ENCODE measurements at places on chromosomes 16 and 17.

DNA sequence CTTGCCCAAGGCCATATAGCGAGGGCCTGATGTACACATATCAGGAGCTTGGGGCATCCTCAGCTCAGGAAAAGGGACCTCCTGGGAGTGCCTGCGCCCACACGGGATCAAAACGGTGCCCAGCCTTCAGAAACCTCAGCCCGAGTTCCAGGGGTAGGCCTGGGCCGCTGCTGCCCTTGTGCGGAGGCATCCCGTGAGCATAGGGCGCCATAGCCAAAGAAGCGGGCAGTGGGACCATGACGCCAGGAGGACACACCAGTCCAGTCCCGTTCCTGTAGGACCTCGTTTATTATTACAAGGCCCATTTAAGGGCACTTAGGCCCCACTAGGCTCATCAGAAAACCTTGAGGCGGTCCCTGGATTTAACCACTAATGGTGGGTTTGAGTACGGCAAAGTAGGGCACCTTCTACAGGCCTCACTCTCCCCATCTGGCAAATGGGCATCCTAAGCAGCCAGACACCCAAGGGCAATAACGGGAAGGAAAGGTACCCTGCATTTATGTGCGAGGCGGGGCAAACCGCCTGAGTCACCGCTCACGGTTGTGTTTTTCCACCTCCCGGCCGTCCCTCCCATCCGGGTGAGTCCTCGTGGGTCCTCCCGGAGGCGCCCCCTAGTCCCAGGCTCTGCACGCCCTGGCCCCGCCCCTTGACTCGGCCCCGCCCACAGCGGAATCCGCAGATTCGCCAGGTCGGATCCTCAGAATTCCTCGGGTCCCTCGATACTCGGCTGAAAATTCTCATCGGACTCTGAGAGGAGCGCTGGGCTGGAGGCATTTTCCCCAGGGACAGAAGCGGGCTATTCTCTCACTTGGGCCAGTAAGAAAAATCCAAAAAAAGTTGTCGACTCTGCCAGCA, 726 bp upstream of the SETD1A start:
- peak; percentile 93 for DNase-seq

GRCh38 chr17:3167574-3167973, 29.7 kb upstream of the OR1A2 start:
- no peak for DNase-seq

DNA sequence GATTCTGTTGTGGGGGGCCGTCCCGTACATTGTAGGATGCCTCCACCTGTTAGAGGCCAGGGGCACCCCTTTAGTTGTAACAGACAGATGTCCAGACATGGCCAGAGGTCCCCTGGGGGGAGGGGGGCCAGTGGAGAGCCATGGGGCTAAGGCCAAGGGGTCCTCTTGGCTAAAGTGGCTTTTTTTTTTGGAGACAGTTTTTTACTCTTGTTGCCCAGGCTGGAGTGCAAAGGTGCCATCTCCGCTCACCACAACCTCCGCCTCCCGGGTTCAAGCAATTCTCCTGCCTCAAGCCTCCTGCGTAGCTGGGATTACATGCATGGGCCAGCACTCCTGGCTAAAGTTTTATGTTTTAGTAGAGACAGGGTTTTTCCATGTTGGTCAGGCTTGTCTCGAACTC, 229.0 kb downstream of the CPPED1 start:
- no peak for DNase-seq

DNA sequence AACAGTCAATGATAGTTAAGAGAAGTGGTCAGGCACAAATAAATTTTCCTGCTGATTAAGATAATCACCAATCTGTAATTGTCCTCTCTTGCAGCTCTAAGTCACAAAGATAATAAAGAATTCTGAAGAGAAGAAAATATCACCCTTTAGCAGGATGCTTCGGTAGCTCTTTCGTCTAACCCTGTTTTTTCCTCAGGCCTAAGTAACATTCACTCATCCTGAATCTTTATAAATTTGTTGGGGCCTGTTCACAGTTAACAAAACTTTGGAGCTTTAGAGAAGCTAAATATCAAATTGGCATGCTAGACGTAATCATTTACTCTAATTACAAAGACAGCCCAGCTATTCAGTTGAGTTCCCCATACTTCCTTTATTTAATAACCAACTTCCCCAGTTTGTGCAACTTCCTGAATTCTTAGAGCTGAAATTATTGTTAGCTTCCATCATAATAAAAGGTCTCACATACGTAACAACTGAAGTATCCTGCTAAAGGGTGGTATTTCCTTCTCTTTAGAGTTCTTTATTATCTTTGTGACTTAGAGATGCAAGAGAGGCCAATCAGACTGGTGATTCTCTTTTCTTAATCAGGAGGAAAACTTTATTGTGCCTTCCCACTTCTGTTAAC, 118.6 kb downstream of the TANGO6 start:
- DNase-seq = no peak

DNA sequence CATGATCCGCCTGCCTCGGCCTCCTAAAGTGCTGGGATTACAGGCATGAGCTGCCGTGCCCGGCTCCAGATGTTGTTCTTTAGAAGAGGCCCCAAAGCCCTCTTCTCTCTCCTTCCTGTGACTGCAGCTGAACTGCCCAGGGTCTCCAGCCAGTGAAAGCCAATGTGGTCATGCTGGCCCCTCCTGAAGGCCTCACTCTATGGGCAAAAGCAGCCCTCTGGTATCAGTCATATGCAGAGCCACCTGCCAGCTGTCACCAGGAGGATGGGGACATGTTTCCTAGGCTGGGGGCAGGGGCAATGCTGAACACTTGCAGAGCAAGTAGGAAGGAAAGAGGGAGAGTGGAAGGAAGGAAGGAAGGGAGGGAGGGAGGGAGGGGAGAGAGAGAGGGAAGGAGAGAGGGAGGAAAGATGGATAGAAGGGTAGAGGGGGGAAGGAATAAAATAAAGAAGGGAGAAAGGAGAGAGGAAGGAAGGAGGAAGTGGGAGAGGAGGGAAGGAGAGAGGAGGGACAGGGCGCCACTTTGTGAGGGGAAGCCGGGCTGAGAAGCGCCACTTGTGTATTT, 36.0 kb downstream of the SOCS3 start:
- DNase-seq = no peak

DNA sequence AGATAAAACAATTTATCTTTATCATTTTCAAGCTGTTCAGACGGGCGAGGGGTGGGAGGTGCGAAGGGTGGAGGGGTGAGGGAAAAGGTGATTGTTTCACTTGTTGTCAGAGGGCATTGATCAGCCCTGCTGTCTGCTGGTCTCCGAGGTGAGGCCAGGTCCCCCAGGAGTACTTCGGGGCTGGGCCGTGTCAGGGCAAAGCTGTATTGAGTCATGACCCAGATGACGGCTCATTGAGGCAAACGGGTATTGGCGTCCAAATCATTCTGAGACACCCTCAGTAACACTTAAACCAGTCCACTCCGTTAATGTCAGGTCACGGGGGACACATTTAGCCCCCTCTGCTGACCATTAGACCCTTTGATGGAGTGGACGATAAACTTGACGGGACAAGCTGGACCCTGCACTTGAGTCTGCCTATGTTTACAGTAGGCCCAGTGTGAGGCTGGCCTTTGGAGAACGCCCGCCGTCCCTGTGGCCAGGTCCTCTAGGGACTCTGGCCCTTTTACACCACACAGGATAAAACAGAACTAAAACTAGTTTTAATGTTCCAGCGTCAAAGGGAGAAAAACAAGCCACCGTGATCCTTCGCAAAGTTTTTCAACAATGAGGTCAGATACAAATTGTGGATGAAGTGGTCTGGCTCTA, 502.2 kb upstream of the ZFHX3 start:
- DNase-seq = no peak

DNA sequence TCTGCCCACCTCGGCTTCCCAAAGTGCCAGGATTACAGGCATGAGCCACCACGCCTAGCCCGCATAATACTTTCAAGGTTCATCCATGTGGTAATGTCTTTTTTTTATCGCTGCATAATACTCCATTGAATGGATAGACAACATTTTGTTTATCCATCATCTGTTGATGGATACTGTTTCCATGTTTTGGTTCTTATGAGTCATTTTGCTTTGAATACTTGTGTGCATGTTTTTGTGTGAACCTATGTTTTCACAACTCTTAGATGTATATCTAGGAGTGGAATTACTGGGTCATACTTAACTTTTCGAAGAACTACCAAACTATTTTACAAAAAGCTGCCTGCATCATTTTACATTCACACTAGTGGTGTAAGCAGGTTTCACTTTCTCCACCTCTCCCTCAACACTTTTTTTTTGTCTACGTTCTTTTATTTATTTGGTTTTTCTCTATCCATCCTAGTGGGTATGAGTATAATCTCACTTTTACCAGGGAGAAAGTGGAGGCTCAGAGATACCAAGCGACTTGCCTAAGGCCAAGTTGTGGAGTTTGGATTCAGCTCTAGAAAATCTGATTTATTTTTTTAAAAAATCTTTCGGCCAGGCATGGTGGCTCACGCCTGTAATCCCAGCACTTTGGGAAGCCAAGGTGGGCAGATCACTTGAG, 151.2 kb downstream of the CMIP start:
- DNase-seq = no peak

GRCh38 chr17:7716901-7717755, at the start of gene DNAH2:
DNAH2 (plus strand) TSS chr17:7717744; CDS start chr17:7719735, 1,991 bp downstream.
- peak; percentile 35 for DNase-seq

DNA sequence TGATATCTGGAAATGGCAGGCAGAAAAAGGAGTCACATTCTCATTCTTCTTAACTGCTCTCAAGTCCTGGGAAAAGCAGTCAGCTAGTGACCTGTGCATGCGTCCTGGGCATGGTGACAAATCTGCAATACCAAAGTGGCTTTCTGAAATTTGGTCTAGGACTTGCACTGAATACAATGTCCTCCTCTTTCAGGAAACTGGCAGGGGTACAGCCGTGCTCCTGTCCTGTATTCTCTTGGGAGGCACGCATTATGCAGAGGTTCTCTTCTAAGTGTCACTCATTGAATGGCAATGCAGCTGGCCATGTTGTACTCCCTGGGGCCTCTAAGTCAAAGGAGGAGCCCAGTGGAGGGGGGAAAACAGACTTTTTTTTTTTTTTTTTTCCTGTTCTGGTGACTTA, 10.6 kb downstream of the PHF12 start:
- no peak for DNase-seq

- DNase-seq = no peak
These were observed 3.4 kb downstream of the USH1G start for GRCh38 chr17:74919440-74920305.

GRCh38 chr17:66929591-66929990, 34.9 kb upstream of the CACNG4 start:
- DNase-seq = no peak

DNA sequence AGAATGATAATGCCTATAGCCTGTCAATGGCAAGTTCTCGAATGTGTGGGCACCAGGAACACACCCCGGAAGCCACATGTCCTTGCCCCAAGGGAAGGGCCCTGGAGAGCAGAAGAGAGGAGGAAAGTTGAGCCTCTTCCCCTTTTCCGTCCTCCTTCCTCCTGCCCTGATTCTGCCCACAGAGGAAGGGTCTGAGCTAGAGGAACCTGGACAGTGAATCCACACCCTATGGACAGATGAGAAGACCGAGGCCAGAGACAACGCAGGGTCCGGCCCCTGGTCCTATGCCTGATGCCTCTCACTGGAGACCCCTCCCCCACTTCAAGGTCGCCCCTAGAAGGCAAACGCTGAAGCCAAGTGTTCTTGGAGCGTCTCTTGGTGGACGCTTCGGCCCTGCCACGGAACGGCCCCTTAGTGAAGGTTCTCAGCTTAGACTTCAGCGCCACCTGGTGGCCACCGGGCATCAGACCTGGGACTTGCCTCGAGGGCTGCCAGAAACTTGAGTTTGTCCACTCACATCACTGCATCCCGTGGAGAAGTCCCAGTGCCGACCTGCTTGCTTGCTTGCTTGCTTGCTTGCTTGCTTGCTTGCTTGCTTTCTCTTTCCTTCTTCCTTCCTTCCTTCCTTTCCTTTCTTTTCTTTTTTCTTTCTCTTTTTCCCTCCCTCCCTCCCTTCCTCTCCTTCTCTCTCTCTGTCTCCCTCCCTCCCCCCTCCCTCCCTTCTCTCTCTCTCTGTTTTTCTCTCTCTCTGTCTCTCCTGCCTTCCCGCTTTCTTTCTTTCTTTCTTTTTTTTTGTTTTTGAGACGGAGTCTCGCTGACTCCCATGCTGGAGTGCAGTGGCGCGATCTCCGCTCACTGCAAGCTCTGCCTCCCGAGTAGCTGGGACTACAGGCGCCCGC, 20.6 kb upstream of the SPNS3 start:
- DNase-seq = peak; percentile 92

- DNase-seq = no peak
These were observed 606.0 kb upstream of the SALL1 start for GRCh38 chr16:51757124-51757470.

- no peak for DNase-seq
These were observed 11.3 kb upstream of the PYDC1 start for GRCh38 chr16:31228206-31228605.

- peak; percentile 79 for DNase-seq
These were observed 11.4 kb downstream of the GGA3 start for GRCh38 chr17:75250009-75250471.

Data from activated CD8-positive, alpha-beta memory T cell treated with anti-CD3 and anti-CD28 coated beads, Interleukin-2, amount 50 U/mL, for 4 hours (primary cell).